Effector memory CD4-positive, alpha-beta T cell (primary cell): ENCODE measurements at places on chromosomes 6 and 20.
A peak's percentile ranks its signal among the peaks of the same experiment; 100 is the strongest.

GRCh38 chr6:115882771-115883170 is 177.9 kb downstream of the FRK start:
- no peak for DNase-seq

DNA sequence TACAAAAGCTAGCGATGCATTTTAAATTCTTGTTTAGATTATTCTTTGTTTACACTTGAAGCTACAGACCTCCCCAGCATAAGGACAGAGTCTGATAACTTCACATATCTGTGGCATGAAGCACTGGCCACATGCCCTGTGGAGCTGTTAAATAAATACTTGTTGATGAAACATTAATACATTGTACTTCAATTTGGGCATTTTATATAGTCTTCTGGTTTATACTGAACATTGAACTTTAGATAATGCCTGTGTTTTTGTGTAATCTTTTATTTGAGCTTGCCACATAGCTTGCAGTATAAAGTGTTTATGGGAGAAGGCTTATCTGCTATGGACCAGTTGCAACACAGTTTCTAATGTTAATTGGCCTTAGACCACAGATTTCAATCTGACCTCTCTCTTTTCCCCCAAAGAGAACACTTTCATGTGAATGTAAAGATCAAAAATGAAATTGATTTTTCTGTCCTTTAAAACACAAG is 48.2 kb downstream of the FRK start:
- DNase-seq = no peak

DNA sequence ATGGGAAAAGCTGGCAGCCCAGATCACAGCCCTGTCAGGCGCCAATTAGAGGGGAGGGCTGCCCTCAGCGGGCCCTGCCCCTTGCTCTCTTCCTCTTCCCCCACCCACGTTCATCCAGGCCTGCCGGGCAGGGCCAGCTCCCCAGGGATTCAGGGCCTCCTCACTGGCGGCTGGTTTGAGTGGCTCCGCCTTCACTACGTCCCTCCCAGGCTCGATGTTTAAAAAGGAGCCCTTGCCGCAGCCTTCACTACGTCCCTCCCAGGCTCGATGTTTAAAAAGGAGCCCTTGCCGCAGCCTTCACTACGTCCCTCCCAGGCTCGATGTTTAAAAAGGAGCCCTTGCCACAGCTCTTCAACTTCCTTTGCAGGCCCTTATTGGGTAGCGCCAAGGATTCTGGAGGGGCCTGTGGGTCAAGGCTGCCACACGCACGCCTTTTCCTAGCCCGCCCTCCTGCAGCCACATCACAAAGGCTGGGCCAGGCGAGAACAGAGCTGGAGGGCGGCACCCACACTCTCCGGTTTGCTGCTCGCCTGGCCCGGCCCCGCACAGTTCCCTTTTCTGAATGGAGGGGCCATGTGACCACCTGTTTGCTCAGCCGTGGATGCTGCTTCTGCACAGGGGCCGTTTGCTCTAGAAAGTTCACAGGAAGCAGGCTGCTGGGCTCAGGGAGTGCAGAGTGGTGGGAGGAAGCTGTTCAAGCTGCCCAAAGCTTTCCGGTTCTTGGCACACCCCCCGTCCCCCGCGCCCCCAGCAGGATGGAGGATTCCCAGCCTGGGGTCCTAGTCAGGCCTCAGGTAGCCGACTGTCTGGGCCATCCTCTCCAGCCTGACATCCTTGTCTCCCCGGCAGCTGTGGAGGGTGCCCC is 1.6 kb downstream of the SLC17A9 start:
- DNase-seq = peak; percentile 38

- DNase-seq = no peak
These were observed 56.9 kb downstream of the EYS start for GRCh38 chr6:65650086-65650485.

GRCh38 chr20:61385296-61385695 is 133.2 kb downstream of the CDH4 start:
- no peak for DNase-seq

DNA sequence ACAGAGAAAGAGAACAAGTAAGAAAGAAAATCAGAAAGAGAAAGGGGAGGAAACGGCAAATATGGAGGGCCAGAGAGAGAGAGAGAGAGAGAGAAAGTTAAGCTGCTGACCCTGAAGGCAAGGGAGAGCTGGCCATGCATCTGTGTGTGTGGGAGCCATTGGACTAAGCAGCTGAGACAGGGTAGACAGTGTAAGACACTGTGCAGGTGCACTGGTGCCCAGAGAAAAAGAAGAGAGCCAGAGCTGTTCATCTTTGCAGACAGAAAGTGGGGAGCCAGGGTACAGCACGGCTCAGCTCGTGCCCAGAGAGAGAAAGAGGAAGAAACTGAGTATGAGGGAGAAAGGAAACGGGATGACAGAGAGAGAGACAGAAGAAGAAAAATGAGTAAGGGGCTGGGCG is 24.2 kb upstream of the ZNF318 start:
- DNase-seq = no peak

- no peak for DNase-seq
These were observed 196.5 kb downstream of the GMPR start for GRCh38 chr6:16434885-16435284.

GRCh38 chr6:19705606-19706005 is 131.6 kb upstream of the ID4 start:
- DNase-seq = no peak

DNA sequence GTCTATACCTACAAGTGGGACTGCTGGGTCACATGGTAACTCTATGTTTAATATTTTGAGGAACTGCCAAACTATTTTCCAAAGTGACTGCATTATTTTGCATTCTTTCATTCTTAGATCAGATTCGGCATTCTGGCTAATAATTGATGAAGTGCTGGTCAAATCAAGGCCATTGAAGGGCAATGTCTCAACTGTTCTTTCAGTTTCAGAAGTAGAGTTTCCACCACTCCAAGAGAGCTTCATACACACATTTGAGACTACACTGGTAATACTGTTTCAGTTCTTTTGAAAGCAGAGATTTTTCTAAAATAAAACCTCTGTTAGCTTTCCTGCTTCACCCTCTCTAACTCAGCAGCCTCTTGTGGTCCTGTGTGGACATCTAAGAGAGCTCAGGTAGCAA is 154.5 kb downstream of the CFAP61 start:
- DNase-seq = no peak
